ENCODE measurements at places on chromosomes 7 and 10. TPM values are rescaled to one million over a fixed set of nuclear protein-coding genes. Genes with fewer than 3 reads are reported as not detected.
A peak's percentile ranks its signal among the peaks of the same experiment; 100 is the strongest.

Gene CRTAC1
- total RNA-seq: not detected

GRCh38 chr10:86186633-86187032 is 180.0 kb downstream of the GRID1 start:
- no peak for DNase-seq

DNA sequence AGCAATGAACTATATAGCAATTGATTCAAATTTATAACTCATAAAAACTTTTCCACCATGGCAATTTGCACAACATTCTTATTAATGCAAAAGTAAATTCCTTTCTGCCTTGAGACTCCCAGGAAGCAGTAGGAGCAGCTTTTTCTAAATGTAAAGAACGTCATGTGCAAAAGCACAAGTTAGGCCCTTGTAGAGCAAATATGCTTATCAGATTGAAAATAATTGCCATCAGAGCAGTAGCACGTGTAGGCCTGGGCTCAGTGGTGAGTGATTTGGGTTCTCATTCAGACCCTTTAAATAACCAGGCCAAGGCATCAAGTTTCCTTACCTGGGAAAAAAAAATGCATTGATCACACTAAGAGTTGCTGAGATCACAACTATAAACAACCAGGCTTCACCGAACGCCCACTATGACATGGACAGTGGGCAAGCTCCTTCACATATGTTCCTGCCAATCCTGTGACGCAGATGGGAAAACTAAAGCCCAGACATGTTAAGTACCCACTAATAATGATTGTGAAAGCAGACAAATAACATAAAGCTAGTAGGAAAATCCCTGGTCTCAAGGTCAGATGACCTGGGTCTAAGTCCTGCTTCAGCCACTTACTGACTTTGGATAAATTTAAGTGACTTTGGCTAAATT is 22.1 kb upstream of the SAR1A start:
- DNase-seq: peak; percentile 38

Gene CUEDC2
- 101 TPM for total RNA-seq

- DNase-seq: no peak
Observed at GRCh38 chr7:6221340-6222319, 50.8 kb downstream of the CYTH3 start.

DNA sequence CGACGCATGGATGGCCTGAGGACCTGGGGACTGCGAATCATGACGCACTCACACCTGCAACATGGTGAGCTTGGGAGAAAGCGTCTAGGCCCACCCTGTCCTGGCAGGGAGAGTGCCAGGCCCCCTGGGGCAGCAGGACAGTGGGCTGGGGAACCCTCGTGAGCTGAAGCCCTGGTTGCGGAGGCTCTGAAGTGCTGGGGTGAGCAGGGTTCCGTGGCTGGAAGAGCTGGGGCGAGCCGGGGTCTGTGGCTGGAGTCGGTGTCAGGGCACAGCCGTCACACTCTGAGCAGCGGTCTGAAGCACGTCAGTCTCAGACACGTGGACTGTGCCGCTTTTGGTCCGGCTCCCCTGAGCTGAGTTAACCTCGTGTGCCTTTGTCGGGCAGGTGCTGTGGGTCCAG is 4.7 kb downstream of the SUN1 start:
- no peak for DNase-seq

DNA sequence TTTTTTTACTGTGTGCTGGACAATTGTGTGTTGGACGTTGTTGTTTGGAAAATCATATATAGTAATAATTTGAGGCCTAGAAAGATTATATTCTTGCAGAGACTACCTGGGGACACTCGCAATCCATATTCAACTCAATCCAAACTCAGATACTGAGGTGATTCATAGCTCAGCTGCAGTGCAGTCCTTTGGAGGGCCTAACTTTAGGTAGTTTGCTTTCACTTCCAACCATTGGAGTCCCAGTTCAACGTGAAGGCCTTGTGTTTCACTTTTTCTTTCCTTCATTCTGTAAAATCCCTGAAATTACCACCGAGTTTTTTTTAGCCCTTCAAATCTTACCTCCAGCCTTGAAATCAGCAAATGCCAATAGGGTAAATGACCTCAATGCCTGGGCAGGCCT is 32.3 kb downstream of the ATRNL1 start:
- no peak for DNase-seq

GRCh38 chr7:28347475-28348318 is 64.6 kb upstream of the CREB5 start:
- DNase-seq: no peak

Gene TPST1
- 57.3 TPM for total RNA-seq

GRCh38 chr10:58412502-58412961 is 27.3 kb downstream of the TFAM start:
- DNase-seq: no peak

- DNase-seq: no peak
Observed at GRCh38 chr7:35505066-35505465, 189.9 kb downstream of the HERPUD2 start.

DNA sequence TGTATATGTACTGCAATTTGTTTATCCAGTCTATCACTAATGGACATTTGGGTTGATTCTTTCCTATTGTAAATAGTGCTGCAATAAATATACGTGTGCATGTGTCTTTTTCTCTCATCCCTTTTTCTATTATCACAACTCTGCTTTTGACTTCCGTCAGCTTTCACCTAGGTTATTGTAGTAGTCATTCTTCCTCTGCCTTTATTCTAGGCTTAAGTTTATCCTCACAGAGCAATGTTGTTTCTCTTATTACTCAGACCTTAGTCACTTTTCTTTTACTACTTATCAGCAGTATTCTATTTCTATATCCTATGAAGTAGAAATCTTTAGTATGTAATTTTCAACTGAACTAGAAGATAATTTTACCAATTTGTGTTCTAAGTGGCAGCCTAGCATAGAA is 175.3 kb upstream of the SEMA3E start:
- DNase-seq: no peak

DNA sequence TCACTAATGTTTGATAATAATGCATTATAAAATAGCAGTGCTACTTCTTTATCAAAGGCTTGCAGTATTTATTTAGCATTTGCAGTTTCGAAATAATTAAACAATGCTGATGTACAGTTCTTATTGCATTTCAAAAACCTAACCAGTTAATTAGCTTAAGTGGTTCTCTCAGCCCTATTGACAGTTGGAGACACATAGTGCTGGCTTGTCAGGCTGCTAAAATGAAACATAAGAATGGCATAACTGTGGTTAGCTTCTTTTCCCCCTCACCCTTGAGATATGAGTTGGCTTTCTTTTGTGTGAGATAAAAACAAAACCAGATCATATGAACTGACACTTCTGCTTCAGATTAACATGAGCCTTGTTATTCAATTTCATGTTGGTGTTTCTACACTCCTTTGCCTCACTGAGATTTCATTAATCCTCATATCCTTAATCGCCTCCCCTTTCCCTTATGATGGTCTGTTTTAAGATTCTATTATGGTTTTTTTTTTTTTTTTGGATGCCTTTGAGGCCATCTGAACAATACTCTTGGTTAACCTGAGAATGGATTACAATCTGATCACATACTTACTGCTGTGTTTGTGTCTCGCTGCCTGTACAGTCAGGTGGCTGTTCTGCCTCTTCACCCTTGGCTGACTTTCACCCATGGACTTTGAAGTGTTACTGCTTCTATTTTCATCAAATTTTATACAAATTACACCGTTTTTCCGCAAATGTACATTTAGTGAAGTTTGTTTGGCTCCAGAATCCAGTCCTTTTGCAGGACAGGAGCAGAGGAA is 108.0 kb downstream of the SDK1 start:
- DNase-seq: peak; percentile 32

DNA sequence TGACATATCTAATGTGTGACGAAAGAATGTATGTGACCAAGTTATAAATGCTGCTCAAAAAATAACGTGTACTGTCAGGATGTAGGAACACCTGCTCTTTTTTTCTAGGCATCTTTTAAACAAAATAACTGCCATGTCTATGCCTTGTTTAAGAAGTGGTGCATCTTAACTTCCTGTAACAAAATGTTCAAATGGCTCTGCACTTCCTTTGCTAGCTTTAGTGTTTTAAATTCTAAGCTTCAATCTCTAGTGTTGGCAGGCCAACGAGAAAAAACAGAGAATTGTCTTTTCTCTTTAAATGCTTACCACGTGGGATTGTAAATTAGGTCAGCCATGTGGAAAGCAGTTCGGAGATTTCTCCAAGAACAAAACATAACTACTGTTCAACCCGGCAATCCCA is 14.6 kb upstream of the PDSS1 start:
- DNase-seq: no peak

DNA sequence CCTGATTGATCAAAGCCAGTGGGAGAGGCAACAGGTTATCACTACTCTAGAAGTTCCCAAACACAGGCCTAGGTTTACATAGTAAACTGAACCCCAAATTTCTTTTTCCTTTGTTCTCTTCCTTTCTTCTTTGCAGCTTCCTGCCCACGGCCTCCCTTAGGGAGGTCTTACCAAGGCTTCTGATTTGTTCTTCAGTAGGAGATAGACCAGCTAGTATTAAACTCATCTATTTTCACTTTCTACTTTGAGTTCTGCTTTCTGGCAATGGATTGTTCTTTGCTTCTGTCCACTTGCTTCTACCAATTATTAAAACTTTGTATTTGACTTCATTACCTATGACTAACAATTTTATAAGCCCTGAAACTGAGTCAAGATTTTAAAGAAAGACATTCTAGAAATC is 251.2 kb upstream of the FZD1 start:
- DNase-seq: no peak

Gene CHN2
- total RNA-seq: 3.5 TPM

Gene SGCE
- 52.5 TPM for total RNA-seq

Gene FXYD4
- not detected for total RNA-seq

Gene SDHAF3
- total RNA-seq: 46.2 TPM

Gene CHAT
- total RNA-seq: not detected

DNA sequence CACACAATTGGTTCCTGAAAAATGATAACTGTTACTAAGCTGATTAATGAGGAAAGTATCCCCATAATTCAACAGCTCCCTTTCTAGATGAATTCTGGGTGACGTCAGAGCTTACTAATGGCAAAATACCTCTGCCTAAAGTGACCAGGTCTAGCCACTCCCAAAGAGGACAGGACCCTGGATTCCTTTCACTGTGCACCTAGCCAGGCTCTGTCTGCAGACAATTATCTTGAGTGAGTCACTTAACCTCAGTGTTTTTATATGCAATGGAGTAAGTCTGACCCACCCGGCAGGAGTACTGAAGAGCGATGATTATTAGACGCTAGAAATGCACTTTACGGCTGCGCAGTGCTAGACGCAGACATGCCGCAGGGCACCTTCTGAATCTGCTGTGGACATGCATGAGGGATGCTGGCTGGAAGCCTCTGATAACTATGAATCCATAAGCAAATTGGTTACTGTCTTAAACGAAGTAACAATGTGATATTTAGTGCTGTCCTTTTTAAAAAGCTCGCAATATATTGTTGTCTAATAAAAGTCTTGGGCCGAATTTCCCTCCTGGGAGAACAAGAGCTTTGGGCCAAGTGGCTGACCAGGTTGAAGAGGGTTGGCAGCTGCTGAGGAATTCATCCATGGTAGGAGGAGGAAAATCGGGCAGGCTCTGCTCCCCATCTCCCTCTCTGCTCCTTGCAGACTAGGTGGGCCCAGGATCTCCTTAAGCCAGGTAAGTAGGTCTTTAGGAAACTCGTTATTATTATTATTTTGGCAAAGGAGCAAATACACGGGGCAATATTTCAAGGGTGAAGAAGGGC is 4.6 kb upstream of the INPP5A start:
- DNase-seq: no peak

- DNase-seq: peak; percentile 79
Observed at GRCh38 chr7:138000081-138000701, 1.7 kb downstream of the CREB3L2 start.

Gene AMPH
- 0.03 TPM for total RNA-seq

DNA sequence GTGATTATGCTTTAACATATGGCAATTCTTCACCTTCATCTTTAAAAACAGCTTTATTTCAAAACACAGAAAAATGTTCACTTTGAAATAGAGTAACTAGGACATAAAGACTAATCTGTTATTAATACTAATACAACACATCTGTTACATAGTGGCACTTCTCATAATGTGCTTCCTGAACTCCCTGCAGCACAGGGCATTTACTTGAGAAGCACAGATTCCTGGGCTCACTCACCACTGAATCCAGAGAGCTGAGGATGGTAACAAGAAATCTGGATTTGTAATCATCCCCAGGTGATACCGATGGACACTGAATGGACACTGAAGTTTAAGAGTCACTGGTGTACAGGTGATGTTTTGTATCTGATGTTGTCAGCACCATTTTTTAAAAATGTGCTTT is 96.1 kb downstream of the COL28A1 start:
- no peak for DNase-seq

Gene ANLN
- 215 TPM for total RNA-seq

GRCh38 chr10:75351637-75352036 is 49.9 kb downstream of the ZNF503 start:
- no peak for DNase-seq

DNA sequence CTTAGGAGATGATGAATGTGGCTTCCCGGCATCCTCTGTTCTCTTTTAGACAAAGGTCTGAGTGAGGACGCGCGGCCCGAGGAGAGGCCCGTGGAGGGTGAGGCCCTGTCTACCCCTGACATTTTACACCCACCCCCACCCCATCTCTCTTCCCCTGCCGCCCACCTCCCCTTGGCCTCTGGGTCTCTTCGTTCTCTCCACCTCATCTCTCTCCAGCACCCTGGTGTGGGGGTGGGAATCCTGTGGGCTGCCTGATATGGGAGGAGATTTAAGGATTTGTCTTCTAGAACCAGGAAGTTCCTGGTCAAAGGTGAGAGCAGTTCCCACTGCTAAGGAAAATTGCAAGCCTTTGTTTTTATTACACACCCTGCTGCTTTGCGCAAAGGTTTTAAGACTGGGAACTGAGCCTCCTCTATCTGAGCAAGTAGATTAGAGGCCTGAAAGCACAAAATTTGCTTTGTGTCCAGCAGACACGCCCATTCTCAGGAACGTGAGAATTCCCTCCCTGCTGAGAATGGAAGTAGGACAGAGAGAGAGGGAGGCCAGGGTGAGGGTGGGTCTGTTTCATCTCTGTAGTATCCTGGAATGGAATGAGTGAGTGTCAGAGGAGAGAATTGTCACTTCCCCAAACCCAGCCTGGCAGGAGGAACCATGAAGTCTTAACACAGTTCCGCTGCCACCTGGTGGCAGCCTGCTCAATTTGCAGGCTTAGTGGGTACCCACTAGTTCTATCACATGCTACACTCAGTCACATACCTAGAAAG is 91.2 kb downstream of the GTF2IRD1 start:
- peak; percentile 75 for DNase-seq

GRCh38 chr7:138954545-138955475 is 26.4 kb downstream of the KIAA1549 start:
- no peak for DNase-seq

DNA sequence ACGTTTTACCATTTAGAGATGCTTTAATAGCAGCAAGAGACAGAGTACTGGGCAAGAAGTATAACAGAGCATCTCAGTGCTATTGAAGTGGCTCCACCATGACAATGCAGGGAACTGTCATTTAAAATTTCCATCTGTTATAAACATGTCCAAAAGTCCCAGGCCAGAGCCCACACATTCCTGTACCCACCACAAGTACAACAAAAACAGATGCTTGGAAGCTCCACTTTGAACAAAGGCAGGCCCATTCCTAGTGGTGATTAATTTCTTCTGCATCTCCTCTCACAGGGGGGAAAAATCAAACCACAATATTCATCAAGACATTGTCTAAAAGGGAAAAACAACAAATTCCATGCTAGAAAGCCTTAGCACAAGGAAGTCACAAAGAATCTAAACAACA is 627.9 kb downstream of the PARD3 start:
- peak; percentile 66 for DNase-seq

- DNase-seq: no peak
Observed at GRCh38 chr7:6430271-6430940, 17.3 kb downstream of the DAGLB start.
